Cerebellum (tissue), 4 donors: ENCODE measurements at places on chromosomes 7 and 10.

GRCh38 chr7:157526005-157526912 lies 189.5 kb downstream of the DNAJB6 start:
- DNase-seq: no peak

- DNase-seq: no peak
These were observed 99.8 kb upstream of the OIT3 start for GRCh38 chr10:72793752-72794151.

DNA sequence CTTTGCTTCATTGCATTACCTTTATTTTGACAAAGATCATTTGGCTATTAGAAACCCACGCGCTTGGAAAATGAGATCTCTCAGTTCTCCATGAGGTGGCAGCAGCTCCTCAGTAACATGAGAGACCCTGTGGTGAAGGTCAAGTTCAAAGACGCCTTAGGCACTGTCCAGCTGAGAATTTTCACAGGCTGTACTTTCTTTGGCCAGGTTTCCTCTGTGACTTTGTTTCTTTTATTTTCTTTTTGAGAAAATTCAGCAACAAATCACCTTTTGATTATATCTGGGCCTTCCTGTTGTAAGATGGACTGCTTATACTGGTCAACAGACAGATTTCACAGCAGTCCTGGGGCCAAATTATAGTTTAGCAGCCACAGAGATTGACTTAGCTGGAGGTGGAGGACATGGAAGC lies 54.5 kb downstream of the RAB18 start:
- peak; percentile 29 for DNase-seq

GRCh38 chr7:105028004-105028403 lies 14.0 kb downstream of the KMT2E start:
- no peak for DNase-seq

DNA sequence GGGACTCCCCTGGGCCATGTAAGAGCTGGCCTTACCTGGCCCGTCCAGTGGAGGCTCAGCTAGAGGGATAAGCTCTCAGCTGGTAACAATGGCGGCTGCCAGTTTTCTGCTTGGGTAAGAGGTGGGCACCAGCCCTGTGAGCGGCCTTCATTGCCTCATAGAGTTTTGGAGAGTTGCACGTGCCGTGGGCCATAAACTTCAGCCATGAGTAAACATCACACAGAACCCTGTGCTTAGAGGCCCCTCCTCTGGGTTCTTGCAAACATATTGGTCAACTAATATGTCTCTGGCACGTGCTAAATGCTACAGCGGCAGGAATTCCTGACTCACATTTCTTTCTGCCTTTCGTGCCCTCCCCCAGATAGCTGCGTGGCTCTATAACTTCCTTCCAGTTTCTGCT lies 103.9 kb upstream of the LEP start:
- DNase-seq: no peak

DNA sequence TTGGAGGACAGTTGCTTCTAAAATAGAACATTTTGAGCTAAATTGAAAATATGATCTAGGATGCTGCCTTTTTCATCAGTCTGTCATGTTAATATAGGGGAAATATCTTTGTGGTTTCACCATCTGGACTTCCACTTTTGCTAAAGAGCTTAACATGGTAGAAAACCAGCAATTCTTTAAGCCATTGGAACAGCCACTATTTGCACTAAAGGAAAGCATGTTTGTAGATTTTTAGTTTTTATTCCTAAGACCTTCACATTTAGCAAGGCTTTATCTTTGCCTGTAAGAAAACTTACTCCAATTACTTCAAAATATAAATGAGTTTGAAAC lies 291.0 kb downstream of the RNLS start:
- no peak for DNase-seq

DNA sequence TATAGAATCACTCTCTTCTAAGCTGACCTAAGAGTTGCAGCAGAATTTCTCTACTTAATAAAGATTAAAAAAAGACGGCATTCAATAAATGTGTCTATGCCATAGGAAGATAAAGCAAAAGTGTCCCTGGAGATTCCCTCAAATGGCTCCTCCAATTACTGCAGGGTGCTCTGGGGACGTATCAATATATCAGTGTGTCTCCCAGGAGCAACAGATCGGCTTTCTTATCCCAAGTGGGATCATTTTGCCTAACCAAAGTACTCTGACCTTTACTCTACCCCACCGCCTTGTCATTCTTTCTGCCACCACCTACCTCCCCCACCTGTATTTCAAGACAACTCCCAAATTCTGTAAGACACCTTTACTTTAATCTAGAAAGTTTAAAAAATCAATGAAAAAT lies 202.0 kb upstream of the SEMA3C start:
- no peak for DNase-seq

DNA sequence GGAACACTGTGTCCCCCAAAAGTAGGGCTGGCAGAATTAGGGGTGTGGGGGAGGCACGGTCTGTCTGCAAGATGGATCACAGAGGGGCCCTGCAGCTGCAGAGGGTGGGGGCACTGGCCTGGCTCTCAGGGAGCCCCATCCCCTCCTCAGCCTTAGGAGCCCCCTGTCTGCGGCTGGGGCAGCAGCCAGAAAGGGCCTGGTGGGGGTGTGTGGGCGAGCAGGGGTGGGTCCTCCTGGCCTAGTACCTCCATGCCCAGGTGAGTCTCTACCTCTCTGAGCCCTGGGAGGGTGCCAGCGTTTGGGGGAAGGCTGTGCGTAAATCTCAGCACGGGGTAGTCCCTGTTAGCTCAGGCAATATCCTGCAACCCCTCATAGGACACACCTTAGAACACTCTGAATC lies 280.5 kb upstream of the PPP2R2D start:
- DNase-seq: no peak

GRCh38 chr7:117790731-117791130 lies 82.5 kb downstream of the CTTNBP2 start:
- DNase-seq: no peak

DNA sequence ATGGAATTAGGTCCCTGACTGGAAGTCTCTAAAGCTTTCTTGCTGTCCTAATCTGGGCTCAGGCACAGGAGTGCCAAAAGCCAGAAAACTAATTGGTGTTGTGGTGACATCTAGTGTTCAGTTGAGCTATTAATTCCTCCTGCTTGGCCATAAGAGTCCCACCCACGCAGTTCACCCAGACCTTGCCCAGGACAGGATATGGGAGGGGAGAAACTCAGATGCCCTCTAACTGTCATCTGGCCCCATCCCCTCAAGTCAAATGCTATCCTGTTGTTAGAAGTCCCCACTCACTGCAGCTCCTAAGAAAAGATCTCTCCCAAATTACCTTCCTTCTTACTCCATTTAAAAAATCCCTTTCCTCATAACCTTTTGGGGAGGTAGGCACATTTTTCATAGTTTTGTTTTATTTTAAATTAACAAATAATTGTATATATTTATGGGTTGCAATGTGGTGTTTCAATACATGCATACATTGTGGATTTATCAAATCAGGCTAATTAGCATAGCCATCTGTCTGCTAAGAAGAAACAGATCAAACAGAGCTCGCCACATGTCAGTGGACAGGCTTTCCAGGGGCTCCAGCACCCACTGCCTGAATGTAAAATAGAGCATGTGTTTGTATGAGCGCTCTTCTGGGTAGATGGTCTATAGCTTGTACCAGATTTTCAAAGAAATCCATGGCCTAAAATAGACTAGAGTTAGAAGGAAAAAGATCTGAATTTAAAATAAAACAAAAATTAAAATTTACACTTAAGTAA lies 84.0 kb downstream of the GSAP start:
- peak; percentile 67 for DNase-seq

- no peak for DNase-seq
These were observed 852.9 kb downstream of the SORCS1 start for GRCh38 chr10:106311590-106311989.

GRCh38 chr10:100730725-100731406 lies 14.5 kb upstream of the PAX2 start:
- DNase-seq: no peak

DNA sequence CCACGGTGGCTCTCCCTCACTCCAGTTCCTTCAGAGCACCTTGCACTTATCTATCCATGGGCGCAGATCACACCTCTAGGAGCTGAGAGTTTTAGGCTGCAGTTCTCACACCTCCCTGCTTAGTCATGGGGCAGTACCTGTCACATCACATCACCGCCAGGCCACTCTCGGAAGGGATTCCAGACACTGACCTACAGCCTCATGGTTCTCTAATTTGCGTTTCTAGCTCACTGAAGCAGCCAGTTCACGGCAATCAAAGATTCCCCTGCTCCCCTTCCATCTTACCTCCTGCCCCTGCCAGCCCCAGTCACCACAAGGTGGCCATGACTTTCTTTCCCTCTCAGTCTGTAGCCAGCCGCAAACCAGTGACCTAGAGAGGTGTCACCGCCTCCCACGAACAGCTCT lies 34.2 kb downstream of the ADRB1 start:
- DNase-seq: no peak

DNA sequence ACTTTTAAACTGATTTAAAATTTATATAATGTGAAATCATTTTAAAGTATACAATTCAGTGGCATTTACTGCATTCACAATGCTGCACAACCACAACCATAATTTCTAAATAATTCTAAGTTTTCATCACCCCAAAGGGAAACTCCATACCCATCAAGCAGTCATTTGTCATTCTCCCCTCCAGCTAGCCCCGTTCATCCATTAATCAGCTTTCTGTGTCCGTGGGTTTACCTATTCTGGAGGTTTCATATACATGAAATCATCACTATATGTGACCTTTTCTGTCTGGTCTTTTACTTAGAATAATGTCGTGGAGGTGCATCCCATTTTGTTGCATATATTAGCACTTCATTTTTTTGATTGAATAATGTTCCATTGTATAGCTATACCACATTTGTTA lies 214.1 kb downstream of the ADK start:
- no peak for DNase-seq

- peak; percentile 57 for DNase-seq
These were observed 51.3 kb upstream of the MAGI2 start for GRCh38 chr7:79504607-79505389.

GRCh38 chr10:49694466-49694865 lies 15.0 kb downstream of the C10orf53 start:
- DNase-seq: no peak

GRCh38 chr10:3567291-3567963 lies 217.6 kb downstream of the KLF6 start:
- DNase-seq: no peak

DNA sequence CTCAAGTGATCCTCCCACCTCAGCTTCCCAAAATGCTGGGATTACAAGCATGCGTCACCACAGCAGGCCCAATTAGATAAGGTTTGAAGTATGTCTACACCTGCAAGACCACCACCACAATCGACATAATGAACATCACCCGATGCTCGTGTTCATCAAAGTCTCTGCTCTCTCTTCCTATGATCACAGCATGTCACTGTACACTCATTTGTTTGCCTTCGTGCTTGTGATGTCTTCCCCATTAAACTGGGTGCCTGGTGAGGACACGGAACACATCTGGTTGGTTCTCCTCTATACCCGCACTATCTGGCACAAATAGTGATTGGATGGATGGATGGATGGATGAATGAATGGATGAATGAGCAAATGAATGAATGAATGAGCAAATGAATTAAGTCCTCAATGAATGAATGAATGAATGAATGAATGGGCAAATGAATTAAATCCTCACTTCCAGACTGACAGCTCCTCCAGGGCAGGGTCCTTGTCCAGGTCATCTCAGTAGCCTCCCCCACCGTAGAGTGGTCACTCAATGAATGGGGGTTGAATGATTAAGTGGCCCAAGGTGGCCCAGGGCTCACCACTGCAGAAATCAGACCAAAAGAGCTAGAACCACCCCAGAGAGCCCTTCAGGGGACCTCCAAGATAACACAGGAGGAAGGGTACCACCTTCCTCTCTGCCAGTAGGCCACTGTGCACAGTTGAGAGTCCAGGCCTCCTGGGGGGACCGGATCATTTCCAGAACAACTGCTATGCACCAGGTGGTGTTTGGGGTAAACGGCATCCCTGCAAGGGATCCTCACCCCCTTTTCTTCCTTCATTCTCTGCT lies 101.9 kb upstream of the TNRC18 start:
- no peak for DNase-seq

- peak; percentile 98 for DNase-seq
These were observed at the start of gene VGF for GRCh38 chr7:101165075-101165957. VGF (minus strand) TSS chr7:101165569; CDS start chr7:101164843, 726 bp downstream.

DNA sequence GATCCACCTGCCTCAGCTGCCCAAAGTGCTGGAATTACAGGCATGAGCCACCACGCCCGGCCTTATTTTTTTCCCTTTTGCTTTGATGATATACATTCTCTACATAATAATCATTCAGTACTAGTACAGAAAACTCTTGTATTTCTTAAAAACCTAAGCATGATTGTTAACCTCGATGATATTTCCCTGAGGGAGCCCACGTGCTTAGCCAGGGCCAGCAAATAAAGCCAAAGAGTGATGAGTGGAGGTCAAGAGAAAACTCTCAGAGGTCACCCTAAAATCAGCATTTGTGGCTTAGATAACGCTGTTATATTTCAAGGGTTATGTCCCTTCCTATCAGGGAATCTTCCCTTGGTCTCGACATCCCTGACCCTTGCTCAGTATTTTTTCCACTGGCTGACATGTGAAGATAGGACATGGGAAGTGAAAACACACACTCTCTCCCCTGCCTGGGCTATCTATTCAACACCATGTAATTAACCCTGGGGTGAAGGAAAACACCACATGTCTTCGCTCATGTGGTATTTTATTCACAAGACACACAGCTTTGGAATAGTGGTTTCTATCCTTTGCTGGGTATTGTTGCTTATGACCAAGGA lies 12.6 kb downstream of the FAM200A start:
- no peak for DNase-seq

DNA sequence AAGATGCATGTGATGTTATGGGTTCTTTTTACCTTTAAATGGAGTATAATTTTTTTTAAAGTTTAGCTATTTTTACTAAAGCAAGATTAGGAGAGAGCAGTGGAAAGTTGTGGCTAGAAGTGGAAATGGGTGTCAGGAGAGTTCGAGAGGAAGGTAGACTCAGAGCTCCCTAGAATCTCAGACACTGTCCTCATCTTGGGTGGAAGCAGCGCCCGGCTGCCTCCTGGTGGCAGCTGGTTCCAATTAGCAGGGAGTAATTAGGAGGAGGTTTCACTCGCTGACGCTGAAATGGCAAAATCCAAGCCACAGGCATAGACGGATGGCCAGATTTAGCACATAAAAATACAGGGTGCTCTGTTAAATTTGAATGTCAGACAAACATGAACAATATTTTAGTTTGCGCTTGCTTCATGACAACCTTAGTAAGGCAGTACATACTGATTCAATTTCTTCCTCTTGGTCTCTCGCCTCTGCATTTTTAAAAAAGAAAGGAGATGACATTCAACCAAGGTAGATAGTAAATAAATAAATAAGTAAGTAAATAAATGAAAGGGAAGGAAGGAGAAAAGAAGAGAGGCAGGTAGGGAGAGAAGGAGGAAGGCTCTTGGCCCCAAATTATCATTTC lies 58.5 kb downstream of the LGI1 start:
- peak; percentile 74 for DNase-seq

DNA sequence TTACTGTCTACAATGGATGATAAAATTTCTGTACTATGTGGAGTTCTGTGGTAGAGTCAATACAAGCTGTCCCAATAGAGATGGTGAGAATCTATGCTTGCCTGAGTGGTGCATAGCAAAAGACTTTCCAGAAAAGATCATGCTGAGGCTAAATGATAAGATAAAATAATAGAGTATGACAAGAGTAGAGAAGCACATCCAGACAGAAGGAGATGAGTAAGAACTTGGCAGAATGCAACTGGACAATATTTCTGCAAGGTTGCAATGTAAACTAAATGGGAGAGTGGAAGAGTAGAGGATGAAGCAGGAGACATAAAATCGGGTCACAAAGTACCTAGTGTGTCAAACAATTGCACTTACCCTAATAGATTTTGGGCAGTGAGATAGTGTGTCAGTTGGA lies 347.6 kb downstream of the MDFIC start:
- DNase-seq: no peak

GRCh38 chr10:131561897-131562296 lies 250.4 kb upstream of the TCERG1L start:
- no peak for DNase-seq

- no peak for DNase-seq
These were observed 1.7 kb upstream of the SUMF2 start for GRCh38 chr7:56062382-56062781.
